ENCODE measurements at places on chromosomes 5 and 9. TPM values are rescaled to one million over a fixed set of nuclear protein-coding genes. Genes with fewer than 3 reads are reported as not detected.

DNA sequence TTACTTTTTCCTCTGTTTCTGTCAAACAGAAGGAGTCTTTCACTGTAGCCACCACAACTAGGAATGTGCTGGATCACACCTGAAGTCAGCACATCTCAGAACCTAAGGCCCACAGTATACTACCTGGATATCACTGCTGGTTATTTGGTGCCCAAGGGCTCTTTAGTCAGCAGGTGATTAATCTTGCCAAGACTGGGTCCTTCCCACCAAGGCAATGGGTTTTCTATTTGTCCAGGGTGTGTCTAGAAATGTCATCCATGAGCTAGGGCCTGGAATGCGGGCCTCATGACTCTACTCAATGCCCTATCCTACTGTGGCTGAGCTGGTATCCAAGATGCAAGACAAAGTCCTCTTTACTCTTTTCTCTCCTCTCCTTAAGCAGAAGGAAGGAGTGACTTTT lies 9.8 kb upstream of the PCDHAC1 start:
- no peaks in the 10 kb centered on the region for H3K27me3 ChIP-seq
- no peaks in the 10 kb centered on the region for H3K36me3 ChIP-seq
- no peaks in the 10 kb centered on the region for H3K4me1 ChIP-seq

The DHFR gene
- total RNA-seq, result 4.0 TPM

The GGTA1 gene
- 3.9 TPM for total RNA-seq

The GRXCR2 gene
- total RNA-seq, result not detected

The IFNA4 gene
- total RNA-seq, result not detected
